ENCODE measurements at places on chromosomes 11 and 22. TPM values are rescaled to one million over a fixed set of nuclear protein-coding genes. Genes with fewer than 3 reads are reported as not detected.
A peak's percentile ranks its signal among the peaks of the same experiment; 100 is the strongest.

DNA sequence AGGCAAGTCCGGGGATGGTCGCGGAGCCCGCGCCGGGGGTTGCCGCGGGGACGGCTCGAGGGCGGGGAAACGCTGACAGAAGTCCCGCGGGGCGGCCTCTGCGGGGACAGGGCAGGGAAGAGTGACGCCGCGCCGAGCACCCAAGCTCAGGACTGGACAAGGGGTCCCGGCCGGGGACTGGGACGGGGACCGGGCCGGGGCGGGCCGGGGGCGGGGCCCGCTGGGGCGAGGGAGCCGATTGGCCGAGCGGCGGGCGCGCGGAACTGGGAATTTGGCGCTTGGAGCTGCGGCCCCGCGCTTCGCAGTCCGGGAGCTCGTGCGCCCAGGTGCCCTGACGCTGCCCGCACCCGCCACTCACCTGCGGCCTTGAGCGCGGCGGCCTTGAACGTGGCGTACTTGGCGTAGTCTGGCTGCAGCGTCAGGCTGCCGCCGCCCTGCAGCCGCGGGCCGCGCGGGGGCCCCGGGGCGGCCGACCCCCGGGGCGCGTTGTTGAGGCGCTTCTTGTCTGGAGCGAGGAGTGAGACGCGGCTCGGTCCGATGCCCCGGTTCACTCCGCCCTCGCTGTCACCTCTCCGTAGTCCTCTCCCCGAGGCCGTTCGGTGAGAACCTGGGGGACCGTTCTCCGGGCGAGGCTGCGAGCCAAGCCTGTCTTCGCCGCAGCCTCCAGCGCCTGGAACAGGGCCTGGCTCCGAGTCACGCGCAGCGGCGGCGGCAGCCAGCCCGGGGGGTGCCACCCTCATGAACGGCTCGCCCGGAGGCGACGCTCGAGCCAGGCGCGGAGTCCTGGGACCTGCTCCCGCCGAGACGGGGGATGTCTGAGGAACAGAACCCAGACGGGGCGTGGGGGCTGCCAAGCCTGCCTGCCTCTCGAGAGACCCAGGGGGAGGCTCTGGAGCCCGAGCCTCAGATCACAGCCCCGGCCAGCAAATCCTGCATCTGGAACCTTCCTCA is 4.5 kb downstream of the SHISA8 start:
- DNase-seq, result no peak

DNA sequence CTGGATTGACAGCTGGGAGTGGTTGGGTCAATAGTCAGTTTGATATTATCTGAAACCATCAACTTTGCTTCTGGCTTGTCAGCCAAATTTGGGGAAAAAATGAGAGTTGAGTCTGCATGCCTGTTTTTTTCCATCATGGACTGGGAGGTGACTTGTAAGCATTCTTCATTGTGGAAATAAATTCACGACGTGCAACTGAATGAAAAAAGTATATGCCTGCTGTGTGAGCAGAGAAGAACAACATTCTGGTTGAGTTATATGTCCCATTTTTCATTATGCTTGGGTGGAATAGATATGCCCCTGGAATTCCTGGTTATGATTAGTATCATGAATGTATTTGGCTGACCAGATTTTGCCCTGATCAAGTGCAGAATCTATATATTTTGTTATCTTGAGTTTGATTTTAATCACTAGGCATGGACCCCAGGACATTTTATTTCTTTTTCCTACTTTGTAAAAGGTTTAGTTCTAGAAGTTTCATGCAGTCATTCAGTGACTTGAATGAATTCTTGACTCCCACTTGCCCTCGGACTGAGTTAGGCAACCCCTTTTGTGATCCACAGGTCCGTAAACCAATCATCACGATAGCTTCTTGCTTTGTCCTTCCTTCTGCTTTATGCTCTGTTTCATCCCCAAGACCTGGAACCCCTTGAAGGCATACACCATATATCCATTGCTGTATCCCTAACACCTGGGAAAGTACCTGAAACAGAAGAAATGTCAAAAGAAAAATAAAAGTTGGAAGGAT is 205.8 kb downstream of the NAV2 start:
- DNase-seq, result no peak

DNA sequence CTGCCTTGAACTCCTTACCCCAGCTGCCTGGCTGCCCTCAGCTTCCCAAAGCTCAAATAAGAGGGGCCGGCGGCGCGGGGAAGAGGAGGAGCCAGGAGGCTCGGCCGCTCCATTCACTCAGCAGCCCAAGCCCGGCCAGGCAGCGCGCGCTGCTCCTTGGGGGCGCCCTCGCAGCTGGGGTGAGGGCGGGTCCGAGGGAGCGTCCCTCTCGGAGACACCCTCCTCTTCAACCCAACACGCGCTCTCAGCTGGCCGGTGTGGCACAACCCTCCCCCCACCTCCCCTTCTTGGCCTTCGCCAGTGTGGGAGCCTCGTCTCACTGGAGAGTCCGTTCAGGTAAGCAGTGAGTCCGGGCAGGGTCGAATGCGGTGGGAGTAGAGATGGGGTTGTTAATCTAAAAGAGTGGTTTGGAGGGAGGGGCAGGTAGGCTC is at the start of gene WT1:
Gene WT1 (minus strand): TSS at position 29 of the 431 bp plus-strand sequence.
- DNase-seq, result peak; percentile 48

DNA sequence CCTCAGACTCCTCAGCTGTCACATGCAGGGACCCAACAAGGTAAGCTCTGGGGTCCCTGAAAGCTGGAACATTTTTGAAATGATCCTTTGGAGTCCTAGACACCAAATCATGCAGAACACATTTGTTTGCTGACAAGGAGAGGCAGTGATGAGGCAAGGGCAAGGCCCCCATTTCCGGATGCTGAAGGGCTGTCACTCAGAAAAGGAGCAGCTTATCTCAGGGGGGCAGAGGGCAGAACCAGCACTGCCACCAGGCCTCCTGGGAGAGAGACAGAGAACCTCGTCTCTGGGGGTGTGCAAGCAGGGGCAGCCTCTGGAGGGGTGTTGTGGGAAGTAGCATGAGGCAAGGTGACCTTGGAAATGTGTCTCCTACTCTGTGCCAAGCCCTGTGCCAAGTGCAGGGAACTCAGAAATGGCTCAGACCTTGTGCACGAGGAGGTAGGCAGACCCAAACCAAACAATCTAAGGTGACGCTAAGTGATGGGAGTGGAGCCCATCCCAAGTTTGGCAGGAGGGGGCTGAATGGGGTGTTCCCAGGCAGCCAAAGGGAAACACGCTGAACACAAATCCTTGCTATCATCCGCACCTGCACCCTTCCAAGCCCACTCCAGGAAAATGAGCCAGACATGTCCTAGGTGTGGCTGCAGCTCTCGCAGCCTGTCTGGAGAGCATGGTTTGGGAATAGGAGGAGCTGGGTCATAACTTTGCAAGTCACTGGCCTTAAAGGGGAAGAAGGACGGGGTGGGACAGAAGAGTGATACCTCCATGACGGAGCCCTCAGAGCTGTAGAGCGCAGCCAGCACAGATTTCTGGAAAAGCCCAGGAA is 94.2 kb downstream of the PDE2A start:
- no peak for DNase-seq

GRCh38 chr11:32920570-32920969 is 28.0 kb downstream of the QSER1 start:
- no peak for DNase-seq

- no peak for DNase-seq
Observed at GRCh38 chr22:28222976-28223745, 304.1 kb upstream of the PITPNB start.

DNA sequence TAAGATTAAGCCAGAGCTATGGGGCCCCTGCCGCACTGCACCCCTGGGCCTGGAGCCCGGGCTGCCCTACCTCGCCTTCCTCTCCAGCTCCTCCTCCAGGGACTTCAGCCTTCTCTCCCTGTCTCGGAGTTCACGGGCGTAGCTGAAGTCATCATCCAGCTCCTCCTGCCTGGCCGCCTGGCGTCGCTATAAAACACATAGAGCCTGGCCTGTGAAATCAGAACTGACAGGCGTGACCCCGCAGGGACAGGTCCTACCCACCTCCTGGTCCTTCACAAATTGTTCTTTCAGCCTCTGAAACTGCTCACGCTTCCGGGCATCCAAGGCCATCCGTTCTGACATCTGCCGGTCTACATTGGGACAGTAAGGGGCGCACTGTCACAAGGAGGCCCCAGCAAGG is 20.8 kb downstream of the TUBGCP6 start:
- DNase-seq, result no peak

- no peak for DNase-seq
Observed at GRCh38 chr11:68402355-68403031, 58.1 kb upstream of the PPP6R3 start.

GRCh38 chr11:34552270-34552669 is 38.7 kb upstream of the ELF5 start:
- DNase-seq, result no peak

DNA sequence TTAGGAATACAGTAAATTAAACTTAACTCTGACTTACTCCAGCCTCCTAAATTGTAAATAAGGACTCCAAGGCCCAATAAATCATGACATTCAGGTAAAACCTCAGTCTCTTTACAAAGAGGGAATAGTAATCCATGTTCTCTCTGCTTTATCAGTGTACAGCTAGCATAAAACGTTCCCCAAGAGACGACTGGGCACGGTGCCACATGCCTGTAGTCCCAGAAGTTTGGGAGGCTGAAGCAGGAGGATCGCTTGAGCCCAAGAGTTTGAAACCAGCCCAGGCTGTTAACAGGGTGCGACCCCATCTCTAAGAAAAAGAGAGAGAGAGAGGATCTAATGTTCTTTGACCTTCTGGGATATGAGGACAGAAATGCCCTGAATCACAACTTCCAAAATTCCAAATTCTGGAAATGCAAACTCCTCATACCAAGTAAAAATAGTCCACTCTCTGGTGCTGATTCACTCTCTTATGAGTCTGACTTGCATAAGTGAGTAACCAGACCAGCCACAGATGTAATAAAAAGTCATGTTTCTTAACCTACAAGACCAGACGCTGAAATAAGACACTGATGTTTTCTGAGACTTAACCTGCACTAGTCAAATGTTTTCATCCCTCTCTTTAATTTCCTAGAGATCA is 25.5 kb downstream of the NNMT start:
- peak; percentile 64 for DNase-seq

GRCh38 chr11:73029403-73029802 is 112.7 kb downstream of the FCHSD2 start:
- DNase-seq, result no peak

SLC16A8 gene
- polyA plus RNA-seq, result 1.0 TPM

C1QTNF4 gene
- polyA plus RNA-seq, result 0.20 TPM

CAT gene
- polyA plus RNA-seq, result 110 TPM

MRGPRE gene
- polyA plus RNA-seq, result not detected

CLDN5 gene
- 103 TPM for polyA plus RNA-seq

BDNF gene
- polyA plus RNA-seq, result 0.83 TPM
